ENCODE measurements at places on chromosomes 4 and X.
A peak's percentile ranks its signal among the peaks of the same experiment; 100 is the strongest.

DNA sequence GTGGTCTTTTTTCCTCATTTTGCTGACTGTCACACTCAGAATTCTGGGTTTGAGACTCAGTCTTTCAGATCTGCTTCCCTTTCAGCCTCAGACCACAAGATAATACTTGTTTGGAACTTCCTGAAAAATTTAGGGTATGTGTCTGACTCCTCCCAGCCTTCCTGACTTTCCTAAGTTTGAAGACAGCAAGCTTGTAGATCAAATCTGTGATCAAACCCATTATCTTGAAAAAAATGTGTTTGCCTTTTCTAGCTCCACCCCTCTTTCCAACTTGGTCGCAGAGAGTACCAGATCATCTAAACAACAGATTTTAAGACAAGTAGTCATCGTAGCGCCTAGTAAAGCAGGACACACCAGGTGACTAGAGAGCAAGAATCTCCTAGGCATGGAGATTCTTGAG, 9.9 kb downstream of the BCAP31 start:
- DNase-seq, result no peak

DNA sequence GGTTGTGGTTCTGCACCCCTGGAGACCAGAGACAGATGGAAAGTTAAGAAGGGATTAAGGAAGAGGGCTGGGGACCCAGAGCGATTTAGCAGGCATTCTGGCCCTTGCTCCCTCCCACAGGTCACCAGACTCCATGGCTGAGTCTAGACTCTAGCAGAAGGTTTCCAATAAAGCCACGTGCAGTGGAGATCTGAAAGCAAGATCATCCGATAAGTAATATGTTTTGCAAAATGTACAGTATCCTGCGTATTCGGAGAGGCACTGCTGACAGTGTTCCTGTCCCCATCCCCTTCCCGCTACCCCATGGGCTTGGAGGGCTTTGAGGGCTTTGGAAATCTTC, 531 bp upstream of the GPRIN3 start:
- DNase-seq, result no peak

- no peak for DNase-seq
Observed at GRCh38 chr4:26152056-26152455, 168.8 kb upstream of the RBPJ start.

- DNase-seq, result no peak
Observed at GRCh38 chr4:55879224-55879623, 25.8 kb downstream of the EXOC1 start.

- no peak for DNase-seq
Observed at GRCh38 chr4:184384810-184385557, 89.4 kb downstream of the IRF2 start.

DNA sequence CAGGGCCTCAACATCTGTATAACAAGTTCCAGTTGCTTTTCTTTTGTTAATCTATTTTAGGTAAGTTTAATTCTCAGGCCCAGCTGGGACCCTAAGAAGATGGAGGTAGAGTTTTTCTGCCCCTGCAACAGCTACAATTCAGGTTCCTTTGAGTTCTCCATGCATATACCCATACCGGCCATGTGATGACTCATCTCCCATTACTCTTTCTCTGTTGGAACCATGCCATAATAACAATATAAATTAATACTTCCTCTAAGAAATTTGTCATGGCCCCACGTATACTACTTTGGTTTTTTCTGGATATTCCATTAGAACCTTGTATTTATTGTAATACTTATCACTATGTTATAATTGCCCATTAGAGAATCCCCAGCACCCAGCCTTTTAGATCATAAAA, 1.3 kb upstream of the INTU start:
- peak; percentile 52 for DNase-seq

DNA sequence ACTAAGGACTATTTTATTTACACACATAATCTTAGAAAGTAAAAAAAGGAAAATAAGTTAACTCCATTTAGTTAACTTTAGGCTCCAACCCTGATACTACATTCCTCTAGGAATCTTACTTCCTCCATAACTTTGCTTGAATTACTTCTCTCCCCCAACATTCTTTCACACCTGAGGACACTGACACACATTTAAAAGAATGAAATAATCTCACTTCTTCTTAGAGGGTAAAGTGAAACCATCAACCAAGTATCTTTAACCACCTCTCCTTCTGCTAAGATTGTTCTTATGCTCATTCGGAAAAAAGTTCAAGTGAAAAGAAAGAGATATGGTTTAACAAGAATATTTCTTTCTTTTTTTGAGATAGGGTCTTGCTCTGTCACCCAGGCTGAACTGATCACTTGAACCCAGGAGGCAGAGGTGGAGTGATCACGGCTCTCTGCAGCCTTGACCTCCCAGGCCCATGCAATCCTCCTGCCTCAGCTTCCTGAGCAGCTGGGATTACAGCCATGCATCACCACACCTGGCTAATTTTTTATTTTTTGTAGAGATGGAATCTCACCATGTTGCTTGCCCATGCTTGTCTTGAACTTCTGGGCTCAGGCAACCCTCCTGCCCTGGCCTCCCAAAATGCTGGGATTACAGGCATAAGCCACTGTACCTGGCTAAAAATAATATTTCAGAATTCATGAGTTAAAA, 28.5 kb downstream of the SLC25A4 start:
- no peak for DNase-seq

DNA sequence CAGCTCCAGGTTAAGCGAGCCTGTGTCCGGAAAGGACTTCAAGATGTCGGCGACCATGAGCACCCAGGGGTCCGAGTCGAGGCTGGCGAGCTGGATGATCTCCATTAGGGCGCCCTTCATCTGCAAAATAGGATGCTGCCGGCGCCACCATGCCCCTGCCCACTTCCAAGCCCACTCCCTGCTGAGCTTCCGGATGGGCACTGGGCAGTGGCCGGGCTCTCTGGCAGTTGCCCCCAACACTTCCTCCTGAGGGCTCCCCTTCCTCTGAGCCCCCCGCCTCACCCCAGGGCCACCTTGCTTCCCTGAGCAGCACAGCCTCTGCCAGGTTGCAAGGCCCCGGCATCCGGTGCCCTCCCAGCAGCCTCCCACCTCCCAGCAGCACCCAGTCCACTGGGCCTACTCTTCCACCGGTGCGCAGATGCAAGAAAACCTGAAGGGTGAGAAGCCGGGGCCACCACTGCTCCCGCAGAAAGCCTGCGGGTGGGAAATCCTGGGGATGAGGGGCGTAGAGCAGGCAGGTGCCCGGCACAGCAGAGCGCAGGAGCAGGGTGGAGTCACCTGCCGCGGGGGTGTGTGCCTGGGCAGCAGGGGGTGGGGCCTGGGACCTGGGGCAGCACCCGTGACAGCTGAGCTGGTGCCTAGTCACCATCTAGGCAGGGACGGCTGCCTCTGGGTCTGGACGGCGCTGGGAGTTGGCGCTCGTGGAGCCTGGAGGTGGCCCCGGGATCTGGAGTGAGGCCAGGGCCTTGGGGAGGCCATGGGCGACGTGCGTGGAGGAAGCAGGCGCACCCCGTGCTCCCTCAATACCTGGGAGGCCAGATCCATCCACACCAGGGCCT, 17.0 kb downstream of the NELFA start:
- DNase-seq, result no peak

DNA sequence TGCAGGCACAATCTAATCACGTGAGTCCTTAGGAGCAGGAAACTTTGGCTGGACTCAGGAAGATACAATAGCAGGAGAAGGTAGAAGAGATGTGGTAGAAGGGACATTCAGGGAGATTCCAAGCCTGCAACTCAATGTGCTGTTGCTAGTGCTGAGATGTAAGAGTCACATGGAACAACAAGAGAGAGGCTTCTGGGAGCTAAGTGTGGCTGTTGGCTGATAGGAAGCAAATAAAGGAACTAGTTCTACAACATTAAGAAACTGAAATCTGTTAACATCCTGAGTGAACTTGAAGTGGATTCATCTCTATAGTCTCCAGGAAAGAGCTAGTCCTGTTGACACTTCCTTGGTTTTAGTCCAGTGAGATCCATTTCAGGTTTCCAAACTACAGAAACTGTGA, 1207.4 kb downstream of the ADGRL3 start:
- no peak for DNase-seq
